ENCODE measurements at places on chromosomes 6 and 20.

GRCh38 chr6:82442061-82442719 is 78.6 kb downstream of the TPBG start:
- no peak for DNase-seq

GRCh38 chr6:159985296-159985945 is 16.5 kb downstream of the IGF2R start:
- DNase-seq: no peak

DNA sequence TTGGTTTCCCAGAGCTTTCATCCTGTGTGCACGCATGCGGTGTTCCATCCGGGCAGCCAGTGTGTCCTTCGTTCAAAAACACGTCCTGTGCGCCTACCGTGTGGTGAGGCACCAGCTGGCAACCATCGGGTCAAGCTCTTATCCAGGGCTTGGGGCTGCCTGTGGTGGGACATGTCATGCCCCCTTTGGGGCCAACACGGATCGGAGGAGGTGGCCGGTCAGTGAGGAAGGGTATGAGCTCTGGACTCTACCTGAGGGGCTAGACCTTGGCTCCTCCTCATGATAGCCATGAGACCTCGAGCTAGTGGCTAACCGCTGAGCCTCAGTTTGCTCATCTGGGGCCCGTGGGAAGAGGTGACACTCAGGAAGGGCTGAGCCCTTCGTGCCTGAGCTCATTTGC is 158.5 kb upstream of the PMEPA1 start:
- no peak for DNase-seq

DNA sequence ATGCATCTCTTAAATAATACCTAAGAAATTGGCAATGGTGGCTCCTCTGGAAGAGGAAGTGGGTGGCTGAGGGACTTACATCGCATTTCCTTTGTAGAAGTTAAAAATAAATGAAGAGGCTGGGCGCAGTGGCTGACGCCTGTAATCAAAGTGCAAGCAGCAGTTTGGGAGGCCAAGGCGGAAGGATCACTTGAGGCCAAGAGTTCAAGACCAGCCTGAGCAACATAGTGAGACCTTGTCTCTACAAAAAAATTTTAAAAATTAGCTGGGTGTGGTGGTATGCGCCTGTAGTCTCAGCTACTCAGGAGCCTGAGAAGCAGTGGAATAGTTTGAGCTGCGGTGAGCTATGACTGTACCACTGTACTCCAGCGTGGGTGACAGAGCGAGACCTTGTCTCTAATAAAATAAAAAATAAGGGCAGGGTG is 12.2 kb upstream of the NCOA3 start:
- no peak for DNase-seq

DNA sequence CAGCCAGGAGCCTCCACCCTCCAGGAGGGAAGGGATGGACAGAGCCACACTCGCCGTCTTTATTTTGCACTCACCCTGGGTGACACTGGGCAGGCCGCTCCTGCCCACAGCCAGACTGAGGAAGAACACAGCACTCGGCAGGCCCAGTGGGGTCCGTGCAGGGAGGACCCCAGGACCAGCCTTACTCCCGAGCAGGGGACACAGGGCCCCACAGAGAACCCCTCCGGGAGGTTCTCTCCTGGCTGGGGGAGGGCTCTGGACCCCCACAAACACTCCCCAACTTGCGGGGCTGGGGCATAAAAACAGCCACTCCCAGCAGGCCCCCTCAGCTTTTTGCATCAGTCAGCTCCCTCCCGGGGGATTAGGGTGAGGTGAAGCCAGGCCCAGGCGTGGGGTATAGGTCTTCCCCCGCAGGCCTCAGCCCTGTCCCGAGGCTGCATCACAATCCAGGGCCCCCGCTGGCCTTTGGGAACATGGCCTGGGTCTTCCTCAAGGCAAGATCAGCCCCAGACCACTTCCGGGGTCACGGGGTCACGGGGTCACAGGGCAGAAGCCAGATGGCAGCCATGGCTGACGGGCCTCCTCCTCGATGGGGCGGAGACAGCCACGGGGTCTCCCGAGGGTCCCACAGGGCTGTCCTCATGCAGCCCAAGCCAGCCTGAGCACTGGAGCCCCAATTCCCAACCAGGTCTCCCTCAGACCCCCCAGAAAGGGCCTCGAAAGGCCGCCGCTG is 3.2 kb downstream of the TNFRSF6B start:
- no peak for DNase-seq

- no peak for DNase-seq
Observed at GRCh38 chr6:56714273-56714672, 71.6 kb upstream of the DST start.

- DNase-seq: no peak
Observed at GRCh38 chr6:25934735-25935313, 4.3 kb upstream of the SLC17A2 start.

GRCh38 chr6:160238761-160239751 is 19.6 kb downstream of the SLC22A2 start:
- no peak for DNase-seq

- DNase-seq: no peak
Observed at GRCh38 chr6:31918069-31918720, 9.3 kb upstream of the C2 start.

- DNase-seq: no peak
Observed at GRCh38 chr6:148247386-148248063, 95.1 kb upstream of the SASH1 start.

- no peak for DNase-seq
Observed at GRCh38 chr20:775679-776135, 7.4 kb upstream of the SLC52A3 start.

DNA sequence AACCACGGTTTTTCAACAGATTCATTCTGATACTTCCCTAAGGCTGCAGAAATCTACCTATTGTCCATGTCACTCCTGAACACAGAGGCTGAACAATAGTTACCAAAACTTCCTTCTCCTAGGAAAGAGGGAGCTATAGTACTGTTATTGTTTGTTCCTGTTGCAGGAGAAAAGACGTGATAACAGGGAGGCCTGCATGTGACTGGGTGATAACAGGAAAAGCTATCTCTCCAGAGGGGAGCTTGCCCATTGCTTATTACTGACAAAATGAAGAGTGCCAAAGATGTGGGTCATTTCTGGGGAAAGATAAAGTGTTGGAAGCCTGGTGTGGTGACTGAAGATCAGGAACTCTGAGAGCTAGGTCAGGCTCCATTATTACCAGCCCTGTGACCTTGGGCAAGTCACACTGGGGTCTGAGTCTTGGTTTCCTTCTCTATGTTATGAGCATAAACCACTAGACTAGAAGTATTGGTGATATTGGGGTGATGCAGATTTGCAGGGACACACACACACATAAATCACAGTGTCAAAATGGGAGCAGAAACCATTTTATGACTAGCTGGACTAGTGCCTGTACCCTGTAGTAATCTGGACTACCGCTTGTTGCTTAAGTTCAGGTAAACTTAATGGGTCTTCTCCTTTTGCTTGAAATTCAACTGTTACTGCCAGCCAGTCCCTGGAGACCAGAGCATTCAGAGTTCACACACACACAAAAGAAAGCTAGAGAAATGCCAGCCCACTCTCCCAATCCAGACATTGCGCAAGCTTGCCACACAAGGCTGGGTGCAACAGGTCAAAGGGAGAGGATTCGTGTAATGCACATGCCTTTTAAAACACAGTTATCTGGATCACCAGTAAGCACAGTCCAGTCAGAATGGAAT is 136.0 kb upstream of the CNR1 start:
- no peak for DNase-seq

DNA sequence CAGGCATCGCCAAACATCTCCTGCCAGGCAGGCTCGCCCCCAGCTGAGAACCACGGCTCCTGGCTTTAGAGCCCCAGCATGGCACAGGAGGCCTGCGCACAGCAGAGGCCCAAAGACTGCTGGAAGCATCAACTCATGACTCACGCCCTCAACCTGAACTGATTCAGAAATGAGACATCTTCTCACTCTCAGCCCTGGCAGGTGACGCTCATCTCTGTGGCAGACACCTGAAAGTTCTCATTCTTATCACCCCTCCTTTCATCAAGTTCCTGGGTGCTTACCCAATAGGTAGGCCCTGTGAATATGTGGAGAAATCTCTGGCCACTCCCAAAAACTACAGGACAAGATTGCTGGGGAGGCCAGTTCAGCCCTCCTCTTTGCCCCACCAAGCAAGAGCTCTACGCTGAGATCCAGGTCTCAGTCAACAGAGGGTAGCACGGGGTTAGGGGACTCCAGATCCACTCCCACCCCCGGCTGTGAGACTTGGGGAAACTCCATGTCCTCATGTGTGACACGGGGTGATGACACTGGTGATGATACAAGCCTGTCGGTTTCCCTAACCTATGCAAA is 11.3 kb downstream of the NFATC2 start:
- DNase-seq: no peak

DNA sequence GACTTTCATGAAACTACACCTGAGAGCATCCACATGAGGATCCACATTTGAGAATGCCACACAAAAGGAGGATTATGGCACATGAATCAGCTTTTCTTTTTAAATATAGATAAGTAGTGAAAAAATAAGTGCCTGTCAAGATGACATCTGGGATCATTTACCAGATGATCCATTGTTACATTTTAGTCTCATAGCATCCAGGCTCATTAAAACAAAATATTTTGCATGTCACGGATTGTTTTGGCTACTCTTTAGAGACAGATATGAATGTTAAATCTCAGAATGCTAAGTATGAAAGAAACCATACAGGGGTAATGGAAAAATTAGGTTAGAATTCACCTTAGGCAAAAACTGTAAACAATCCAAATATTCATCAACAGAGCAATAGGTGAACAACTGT is 66.7 kb downstream of the MYO6 start:
- DNase-seq: no peak

Data from NCI-H2081 treated with DMSO at 0.1 percent for 48 hours (cell line).